ENCODE measurements at places on chromosomes 1 and 21.

DNA sequence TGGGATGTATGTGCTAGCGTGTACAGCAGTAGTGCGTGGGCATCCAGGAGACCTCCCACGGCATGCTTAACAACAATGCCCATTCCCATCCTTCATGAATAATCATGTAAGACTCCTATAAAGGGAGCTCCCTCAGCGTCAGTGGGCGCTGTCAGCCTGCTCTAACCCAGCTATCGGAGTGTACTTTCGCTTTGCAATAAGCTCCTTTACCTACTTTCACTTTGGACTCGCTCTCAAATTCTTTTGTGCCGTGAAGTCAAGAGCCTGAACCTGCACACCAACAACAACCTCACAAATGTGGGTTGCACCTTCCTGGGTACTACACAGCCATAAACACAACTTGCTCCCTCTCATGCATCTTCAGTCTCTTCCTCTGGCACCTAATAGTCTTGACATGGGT, 114.8 kb upstream of the PAXBP1 start:
- peak; percentile 1 for DNase-seq

DNA sequence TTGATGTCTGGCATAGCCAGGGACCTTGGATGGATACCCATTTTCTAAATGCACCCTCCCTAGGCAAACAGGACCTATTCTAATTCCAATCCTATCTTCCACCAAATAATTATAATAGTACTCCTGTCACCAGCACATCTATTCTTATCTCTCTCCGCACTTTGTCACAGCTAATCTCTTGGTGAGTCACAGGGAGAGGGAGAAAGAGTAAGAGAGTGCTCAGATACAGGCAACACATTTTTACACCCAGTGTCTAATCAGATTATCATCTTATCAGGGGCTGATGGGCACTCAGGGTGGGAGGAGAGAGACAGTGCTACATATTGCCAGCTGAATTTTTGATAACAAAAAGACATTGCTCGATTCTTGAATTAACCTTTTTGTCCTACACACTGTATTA, 275.0 kb upstream of the BEND5 start:
- no peak for DNase-seq

DNA sequence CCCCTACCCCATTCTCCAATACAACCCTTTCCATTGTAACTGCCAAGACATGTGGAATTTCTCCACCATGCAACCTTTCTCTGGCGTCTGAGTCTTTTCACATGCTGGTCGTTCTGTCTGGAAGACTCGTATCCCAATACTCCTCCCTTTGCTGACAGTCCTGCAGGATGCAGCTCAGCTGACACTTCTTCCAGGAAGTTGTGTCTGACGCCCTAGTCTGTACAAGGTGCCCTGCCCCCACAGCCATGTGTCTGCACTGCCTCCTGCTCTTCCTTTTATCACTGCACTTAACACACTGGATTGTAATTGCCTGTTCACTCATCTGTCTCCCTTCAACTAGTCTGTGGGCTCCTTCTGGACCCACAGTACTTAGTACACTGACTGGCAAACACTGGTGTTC, 188.0 kb downstream of the LMX1A start:
- no peak for DNase-seq

DNA sequence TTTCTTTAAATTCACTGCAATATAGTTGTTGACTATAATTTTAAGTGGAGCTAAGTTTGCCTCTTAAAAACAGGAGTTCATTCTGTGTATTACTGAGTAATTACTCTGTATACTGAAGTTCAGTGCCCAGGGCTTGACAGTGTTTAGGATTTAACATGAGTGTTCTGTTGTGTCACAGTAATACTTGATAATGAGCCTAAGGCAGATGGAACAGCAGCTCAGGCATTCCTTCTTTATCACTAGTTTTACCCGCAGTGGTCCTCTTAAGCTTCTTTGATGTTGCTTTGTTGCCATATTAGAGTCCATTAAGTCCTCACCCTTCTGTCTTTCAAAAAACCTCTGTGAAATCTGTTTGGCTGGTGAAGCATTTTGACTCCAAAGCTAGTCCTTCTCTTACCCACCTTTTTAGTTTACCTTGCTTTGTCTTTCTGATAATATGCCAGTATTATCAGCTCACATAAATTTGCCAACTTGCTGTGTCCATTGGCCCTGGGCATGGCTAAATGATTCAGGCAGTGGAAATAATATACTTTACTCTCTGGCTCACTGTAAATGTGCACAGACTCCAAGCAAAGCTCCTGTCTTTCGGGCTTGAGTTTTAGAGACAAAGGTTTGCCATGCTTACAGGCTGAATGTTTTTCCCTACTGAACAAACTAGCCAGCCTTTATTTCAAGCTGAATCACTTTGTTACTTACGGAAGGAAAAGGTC, 17.7 kb downstream of the HIPK1 start:
- no peak for DNase-seq

- DNase-seq = no peak
These were observed 75.2 kb downstream of the OBSCN start for GRCh38 chr1:228283043-228283371.

GRCh38 chr21:39348040-39348354, 891 bp downstream of the HMGN1 start:
- DNase-seq = no peak

- no peak for DNase-seq
These were observed 187.6 kb upstream of the FAM78B start for GRCh38 chr1:166354406-166354805.

DNA sequence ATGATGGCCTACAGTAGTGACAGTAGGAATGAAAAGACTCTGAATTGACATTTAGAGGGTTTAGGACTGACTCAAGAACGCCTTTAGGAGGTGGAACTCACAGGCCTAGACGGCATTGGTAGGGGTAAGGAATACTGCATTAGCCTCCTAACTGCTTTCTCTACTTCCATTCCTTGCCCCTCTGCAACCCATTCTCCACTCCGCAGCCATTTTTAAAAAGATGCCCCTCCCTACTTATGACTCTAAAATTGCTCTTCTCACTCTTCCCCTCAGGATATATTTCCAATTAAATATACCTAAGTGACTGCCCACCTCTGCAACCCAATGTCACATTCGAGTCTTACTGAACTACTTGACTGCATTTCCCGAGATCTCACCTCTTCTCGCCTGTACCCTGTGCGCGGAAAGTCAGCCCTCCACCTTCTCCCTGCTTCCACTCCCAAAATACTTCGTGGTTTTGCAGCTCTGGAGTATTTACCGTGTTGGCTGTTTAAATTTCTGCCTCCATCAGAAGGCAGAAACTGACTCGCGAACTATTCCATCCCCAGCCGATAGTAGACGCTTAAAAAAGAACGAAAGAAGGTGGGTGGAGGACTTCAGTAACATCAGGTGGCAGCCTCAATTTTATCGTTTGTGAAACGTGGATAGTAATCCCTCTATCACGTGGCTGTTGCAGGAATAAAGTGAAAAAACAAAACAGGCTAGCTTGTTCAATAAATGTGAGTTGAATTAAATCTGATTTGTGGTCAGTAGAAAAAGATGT, 1.1 kb upstream of the YBX1 start:
- DNase-seq = no peak

DNA sequence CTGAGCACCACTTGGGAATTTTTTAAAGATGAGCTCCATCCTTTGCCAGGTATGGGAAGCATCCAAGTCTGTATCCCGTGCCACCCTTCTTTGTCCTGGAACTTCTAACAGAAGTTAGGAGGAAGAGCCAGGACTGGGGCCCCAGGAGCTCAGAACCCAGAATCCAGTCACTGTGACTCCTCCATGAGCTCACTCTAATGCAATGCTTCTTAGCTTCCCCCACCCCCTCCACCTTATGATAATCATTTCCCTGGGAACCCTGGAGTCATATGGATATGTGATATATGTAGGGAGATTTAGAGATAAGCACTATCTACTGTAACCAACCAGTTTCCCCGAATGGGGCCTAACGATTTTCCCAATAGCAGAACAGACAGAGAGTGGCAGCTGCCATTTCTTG, 758 bp upstream of the SPRR5 start:
- no peak for DNase-seq

- DNase-seq = no peak
These were observed 132.0 kb downstream of the MAP3K21 start for GRCh38 chr1:233459470-233459945.

DNA sequence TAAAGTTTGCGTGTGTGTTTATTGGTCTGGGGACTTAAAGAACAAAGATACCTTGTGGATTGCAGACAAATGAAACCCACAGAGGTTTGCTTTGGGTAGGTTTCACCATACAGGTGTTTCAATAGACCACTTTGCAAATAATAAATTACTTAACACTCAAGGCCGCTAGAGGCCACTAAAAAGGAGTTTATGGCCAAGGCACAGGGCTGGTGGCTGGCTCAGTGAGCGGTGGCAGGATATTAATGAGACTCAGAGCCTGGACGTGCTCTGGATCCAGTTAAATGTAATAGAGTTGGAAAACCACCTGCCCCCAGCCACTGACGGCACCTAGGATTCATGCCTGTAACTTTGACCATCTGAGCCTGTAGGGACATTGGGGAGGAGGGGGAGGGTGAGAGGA, 44.5 kb downstream of the LRRC38 start:
- peak; percentile 5 for DNase-seq

DNA sequence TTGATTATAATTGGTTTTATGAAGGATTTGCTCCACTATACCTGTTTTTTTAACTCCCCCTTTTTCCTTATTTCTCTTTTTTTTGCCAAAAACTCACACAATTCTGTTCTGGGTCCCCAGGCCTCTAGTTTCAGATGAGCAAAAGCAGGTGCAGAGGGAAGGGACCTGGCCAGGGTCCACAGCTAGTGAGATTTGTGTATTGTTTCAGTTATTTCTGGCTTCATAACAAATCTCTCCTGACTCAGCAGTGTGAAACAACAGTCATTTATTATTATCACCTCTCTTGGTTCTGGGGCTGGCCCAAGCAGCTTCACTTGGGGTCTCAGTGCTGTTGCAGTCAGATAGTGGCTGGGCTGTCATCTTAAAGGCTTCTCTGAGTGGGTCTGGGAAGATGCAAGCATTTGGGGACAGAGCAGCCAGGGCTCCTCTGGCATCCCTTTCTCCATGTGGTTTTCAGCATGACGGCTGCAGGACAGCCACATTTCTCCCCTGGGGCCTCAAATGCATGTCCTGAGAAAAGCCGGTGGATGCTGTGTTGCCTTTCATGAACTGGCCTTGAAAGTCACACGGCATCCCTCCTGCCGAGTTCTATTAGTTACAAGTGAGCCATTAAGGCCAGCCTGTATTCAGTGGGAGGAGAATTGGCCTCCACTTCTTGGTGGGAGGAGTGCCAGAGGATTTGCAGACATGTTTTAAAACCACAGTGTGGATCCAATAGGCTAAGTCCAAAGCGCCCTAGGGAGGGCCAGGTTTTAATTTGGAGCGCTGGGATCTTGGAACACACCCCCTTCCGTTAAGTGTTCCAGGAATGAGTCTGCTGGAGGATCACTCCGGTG, 137.1 kb downstream of the CAMTA1 start:
- DNase-seq = no peak

DNA sequence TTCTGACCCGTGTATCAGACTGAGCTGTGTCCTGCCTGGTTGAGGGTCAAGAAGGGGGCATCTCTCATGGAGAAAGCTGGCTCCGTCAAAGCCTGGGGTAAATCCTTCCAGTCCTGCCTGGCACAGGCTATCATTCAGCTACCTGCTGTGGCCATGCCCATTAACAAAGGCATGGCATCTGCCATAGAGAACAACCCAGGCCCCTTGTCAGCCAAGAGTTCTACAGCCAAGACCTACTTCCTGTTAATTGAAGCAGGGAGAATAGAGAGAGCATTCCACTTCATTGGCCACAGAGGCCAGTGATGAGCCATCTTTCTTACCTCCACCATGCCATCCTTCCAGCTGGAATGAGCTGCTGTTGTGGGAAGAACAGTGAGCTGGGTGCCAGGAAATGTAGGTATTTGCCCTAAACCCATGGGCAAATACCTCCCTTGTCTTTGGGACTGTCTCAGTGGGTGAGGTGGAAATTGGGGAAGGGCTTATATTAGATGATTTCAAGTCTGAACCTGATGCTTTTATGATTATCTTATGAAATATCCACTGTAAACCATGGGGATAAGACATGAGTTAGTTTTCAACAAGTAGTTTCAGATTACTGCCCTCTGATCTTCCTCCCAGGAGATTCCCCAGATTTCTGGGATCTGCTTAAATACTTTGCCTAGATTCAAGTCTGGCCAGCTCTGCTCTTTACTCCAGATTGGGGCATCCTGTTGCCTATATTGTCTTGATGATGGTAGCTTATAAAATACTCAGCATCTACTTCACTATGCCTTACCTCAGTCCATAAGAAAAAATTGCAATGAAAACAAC, 11.2 kb upstream of the KCNQ4 start:
- no peak for DNase-seq

- DNase-seq = no peak
These were observed 35.2 kb downstream of the JUN start for GRCh38 chr1:58748666-58749065.

DNA sequence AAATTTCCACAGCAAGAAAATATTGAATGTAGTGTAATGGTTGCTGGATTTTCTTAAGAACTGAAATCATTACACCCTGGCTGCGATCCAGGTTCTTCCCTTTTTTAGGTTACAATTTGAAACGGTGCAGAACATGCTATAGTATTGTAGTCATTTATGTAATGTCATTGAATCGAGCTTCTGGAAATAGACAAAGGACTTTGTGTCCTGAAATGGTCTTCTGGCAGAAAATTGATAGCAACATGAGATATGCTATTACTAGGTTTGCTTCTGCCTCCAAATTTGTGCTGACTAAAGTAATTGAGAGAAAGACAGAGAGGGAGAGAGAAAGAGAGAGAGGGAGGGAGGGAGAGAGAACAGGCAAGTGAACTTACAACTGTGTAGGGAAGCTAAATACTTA, 146.2 kb upstream of the NFIA start:
- DNase-seq = no peak

- peak; percentile 76 for DNase-seq
These were observed 14.4 kb upstream of the PPP1R15B start for GRCh38 chr1:204426035-204426436.

GRCh38 chr1:64631346-64632034, 113.4 kb upstream of the RAVER2 start:
- DNase-seq = no peak

DNA sequence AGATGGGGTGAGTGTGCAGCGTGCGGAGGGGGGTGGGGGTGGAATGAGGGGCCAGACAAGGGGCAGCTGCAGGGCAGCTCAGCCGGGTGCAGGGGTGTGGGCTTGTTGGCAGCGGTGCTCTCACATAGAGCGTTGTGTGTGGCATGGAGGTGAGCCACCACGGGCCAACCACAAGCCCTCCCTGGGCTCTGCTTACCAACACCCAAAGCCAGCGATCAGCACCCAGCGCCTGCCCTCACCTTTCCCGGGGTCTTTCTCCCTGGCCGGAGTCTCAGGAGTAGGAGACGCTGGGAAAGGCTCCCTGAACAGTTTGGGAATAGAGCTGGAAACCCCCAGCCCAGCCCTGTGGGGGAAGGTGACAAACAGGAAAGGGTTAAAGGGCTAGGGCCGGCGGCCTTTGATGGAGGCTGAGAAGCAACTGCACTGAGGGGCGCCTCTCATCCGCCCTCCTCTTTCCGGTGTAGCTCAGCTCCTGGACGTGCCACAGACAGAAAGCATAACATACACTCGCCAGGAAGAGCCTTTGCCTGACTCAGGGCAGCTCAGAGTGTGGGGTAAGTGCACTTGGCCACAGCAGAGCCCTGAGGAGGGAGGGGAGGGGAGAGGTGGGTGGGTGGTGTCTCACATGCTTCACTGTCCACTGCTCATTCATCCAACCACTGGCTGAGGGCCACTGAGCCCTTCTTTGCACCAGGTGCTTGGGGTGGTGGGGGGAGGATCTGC, 577 bp downstream of the IKBKE start:
- DNase-seq = peak; percentile 58

- DNase-seq = no peak
These were observed 836 bp downstream of the CD2 start for GRCh38 chr1:116755066-116755465.

- no peak for DNase-seq
These were observed 4.0 kb upstream of the ST6GALNAC3 start for GRCh38 chr1:76070538-76070937.

Data from A549 (cell line).